ENCODE measurements at places on chromosomes 7 and 10.

DNA sequence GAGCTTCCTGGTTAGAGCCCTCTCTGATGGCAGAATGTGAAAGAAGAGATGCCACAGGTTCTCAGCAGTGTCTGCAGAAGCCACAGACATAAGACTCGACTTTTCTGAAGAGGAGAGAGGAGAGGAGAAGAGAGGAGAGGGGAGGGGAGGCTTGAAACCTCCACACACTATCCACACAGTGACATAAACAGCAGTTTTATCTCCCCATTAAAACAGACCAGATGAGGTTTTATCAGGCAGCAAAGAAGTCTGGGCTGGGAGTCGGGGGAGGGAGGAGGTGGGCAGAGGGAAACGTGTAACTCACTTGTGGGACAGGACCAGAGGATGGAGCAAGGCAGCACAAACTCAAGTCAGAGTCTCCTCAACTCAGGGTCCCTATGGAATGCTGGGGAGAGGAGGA lies 76.5 kb downstream of the XPNPEP1 start:
- DNase-seq = no peak

DNA sequence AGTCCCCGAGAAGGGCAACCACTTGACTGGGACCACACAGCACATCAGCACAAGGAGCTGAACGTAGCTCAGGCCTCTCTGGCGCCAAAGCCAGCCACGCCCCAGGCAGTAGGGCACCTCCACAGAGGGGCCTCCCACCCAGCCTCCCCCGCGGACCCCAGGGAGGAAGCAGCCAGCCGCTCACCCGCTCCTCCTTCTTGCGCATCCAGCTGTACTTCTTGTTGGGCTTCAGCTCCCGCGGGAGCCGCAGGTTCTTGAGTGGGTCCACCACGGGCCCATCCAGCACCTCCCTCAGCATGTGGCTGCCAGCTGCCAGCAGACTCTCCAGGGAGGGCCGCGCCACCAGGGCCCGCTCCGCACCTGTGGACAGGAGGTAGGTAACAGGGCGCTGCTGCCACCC lies 61.2 kb downstream of the TNRC18 start:
- no peak for DNase-seq

- DNase-seq = no peak
Measured at GRCh38 chr7:16450366-16450765, 15.2 kb downstream of the SOSTDC1 start.

DNA sequence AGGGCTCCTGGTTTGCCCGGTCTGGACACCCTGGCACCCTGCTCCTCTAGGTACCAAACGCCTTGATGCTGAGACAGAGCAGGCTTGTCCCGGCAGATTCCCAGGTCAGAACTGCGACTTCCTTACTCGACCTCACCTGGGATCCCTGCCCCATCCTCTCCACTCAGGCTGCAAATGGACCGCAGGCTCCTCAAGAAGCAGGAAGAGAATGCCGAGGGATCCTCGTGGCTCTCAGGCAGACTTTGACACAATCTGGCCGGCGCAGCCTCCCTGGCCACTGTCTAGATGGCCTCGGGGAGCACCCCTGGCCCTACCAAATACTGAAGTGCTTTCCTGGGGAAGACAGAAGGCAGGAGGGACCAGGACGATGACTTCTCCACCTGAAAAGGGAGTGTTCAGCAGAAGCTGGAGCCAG lies 421 bp upstream of the NODAL start:
- no peak for DNase-seq

DNA sequence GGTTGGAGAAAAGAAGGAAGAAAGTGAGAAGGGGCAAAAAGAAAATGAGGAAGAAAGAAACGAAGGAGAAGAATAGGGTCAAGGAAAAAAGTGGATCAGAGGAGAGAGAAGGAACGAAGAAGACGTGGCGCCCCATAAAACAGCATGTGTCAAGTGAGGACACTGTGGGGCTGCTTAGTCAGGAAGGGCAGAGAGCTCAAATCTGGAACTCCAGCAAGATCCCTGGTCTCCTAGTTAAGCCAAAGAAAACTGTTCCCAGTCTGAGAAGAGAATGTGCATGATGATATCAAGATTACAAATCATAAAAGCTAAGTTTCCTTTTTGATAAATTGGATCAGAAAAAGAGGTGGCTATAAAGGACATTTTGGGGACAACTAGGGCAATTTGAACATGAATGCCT lies 33.0 kb downstream of the CREB3L2 start:
- no peak for DNase-seq

- no peak for DNase-seq
Measured at GRCh38 chr7:136585954-136586670, 282.3 kb upstream of the CHRM2 start.

- DNase-seq = no peak
Measured at GRCh38 chr7:11332186-11332864, 358.7 kb downstream of the PHF14 start.

GRCh38 chr10:115857856-115858255 lies 415.1 kb downstream of the GFRA1 start:
- no peak for DNase-seq
